ENCODE measurements at places on chromosomes 6 and 20.

GRCh38 chr6:27168586-27169443 lies 78.7 kb upstream of the PRSS16 start:
- DNase-seq = no peak

- DNase-seq = no peak
These were observed 141.3 kb downstream of the PXDC1 start for GRCh38 chr6:3610206-3610605.

- DNase-seq = no peak
These were observed 548 bp downstream of the PERP start for GRCh38 chr6:138106665-138107077.

DNA sequence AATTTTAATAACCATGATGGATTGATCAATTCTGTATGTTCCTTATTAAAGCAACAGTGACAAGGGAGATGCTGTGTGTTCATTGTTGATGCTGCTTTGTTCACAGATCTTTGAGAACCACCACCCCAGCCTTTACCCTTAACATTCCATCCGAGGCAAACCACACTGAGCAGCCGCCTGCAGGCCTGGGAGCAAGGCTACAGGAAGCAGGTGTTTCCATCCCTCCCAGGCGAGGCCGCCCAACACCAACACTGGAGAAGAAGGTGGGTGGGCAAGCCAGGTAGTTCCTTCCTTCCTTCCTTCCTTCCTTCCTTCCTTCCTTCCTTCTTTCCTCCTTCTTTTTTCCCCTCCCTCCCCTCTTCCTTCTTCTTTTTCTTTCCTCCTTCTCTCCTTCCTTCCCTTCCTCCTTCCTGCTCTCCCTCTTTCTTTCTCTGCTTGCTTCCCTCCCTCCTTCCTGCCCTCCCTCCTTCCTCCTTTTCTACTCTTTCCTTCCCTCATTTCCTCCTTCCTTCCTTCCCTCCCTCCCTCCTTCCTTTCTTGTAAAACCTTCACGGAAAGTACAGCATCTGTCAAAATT lies 13.7 kb downstream of the TTLL2 start:
- DNase-seq = no peak

Data from stimulated activated CD4-positive, alpha-beta T cell treated with anti-CD3 and anti-CD28 coated beads, Interleukin-12 subunit alpha, Interleukin-12 subunit beta, amount 100 ng/mL, for 48 hours (primary cell).